Fibroblast of mammary gland (primary cell): ENCODE measurements at places on chromosomes 11 and 22.

DNA sequence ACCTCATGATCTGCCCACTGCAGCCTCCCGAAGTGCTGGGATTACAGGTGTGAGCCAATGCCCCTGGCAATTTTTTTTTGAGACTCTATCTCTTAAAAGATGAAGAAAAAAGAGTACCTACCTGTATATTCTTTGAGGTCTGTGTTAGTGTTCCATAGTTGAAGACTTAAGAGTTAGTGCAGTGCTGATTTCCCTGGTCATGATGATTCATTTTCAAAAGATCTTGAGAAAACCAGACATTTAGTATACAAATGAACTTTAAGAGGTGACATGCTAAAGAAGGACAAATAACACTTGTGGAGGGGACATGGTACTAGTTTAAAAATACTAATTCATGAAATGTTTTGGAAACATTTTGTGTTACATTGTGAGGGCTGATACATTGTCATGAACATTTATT is 17.7 kb downstream of the CBL start:
- peak; percentile 43 for DNase-seq

DNA sequence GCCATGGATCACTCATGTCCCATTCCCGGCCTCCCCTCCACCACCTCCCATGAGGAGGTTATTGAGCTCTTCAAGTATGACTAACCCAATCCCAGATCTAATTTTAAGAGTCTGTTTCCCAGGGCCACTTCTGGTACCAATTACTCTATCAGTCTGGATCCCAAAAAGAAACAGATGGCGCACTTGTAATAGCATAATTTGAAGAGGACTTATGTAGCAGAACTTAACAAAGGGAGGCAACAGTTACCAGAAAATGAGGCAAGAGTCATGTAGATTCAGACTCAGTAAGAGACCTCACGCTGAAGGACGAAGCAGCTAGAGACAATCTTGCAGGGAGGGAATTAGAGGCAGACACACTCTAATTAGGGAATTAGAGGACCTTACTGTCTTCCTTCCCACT is 46.9 kb downstream of the DDX6 start:
- DNase-seq = peak; percentile 59

- DNase-seq = peak; percentile 78
Observed at GRCh38 chr22:43897751-43898261, 6.0 kb upstream of the PNPLA5 start.

GRCh38 chr11:47879259-47880158 is 31.4 kb upstream of the NUP160 start:
- no peak for DNase-seq

DNA sequence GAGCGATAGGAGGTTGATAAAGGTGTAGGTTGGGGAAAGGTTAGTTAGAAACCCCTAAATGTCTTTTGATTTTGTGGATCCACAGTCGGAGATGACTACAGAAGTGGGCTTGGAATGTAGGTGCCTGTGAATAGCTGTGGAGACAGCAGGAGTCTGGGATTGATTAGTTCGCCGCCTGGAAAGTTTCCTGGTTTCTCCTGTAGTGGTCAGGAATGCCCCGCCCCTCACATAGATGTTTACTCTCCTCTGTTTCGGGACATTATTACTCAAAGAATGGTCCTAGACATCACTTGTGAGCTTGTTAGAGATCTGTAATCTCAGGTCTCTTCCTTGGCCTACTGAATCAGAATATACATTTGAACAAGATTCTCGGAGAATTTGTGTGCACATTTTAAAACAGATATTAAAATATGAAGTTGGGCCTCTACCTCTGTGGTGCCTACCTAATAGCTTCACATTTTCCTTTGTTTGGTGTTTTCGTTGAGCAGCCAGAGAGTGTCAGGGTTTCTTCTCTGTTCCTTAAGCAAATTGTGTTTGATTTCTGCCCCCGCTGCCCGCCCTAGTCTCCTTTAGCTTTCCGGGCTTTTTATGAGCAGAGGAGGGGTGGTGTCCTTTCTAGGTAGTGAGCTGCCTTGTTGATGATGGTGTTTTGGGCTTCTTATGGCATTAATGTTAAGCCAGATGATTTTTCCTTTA is 89.4 kb downstream of the PPP6R3 start:
- peak; percentile 78 for DNase-seq

GRCh38 chr11:131855320-131855719 is 484.9 kb downstream of the NTM start:
- DNase-seq = no peak

DNA sequence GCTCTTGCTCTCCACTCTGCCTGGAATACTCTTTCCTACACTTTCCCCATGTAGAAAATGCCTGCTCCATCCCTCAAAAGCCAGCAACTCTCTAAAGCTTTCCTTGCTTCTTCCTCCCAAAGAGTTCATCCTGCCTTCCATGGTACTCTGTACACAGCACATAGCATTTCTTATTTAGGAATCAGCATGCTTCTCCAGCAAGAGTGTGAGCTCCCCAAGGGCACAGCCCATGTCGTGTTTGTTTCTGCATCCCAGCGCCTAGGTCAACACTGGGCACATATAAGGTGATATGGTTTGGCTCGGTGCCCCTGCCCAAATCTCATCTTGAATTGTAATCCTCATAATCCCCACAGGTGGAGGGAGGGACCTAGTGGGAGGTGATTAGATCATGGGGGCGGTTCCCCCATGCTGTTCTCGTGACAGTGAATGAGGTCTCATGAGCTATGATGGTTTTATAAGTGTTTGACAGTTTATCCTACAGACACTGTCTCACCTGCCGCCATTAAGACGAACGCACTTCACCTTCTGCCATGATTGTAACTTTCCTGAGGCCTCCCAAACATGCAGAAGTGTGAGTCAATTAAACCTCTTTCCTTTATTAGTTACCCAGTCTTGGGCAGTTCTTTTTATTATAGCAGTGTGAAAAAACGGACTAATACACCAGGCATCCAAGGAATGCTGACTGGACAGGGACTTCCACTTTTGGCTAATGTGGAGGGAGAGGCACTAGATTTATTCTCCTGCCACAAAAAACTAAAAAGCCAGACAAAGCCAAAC is 8.2 kb downstream of the VPS37C start:
- peak; percentile 54 for DNase-seq
